Stimulated activated CD4-positive, alpha-beta T cell treated with anti-CD3 and anti-CD28 coated beads, Interleukin-4, amount 100 ng/mL, for 4 hours (primary cell): ENCODE measurements at places on chromosomes 13 and 19.

GRCh38 chr19:29524912-29525831 is 622 bp upstream of the VSTM2B start:
- DNase-seq: no peak

DNA sequence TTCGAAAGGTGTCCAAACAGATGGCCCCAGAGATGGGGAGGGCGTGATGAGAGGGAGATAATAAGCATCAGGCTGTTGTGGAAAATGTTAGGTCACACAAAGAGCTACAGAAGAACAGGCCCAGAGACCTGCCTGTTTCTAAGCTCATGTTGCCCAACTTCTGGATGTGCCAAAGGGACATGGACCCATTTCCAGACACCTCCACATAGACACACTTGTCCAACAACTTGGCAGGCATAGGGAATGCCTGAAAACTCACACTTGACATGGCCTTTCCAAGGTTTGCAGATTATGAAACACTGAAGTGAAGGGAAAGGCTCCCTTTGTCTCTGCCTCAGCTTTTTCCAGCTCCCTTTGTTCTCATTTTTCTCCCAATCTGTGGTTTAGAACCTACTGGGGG is 43.5 kb upstream of the CYP2B6 start:
- no peak for DNase-seq

DNA sequence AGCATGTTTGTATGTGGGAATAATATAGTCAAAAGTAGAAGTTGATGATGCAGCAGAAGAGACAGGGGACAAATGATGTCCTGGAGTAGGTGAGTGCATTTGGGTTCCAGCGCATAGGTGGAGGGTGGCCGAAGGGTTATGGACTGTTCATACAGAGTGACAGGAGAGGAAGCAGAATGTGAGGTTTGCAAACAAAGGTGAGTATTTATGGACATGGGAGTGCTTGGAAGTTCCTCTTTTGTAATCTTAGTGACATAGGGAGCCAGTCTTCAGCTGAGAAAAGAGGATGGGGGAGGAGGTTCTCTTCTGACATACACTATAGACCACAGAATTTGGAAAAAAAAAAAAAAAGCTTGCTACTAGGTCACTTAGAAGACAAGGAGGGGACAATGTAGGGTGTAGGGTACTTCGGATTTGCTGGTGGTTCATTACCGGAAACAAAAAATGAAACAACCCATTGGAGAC is 331.6 kb downstream of the DLEU7 start:
- DNase-seq: no peak

DNA sequence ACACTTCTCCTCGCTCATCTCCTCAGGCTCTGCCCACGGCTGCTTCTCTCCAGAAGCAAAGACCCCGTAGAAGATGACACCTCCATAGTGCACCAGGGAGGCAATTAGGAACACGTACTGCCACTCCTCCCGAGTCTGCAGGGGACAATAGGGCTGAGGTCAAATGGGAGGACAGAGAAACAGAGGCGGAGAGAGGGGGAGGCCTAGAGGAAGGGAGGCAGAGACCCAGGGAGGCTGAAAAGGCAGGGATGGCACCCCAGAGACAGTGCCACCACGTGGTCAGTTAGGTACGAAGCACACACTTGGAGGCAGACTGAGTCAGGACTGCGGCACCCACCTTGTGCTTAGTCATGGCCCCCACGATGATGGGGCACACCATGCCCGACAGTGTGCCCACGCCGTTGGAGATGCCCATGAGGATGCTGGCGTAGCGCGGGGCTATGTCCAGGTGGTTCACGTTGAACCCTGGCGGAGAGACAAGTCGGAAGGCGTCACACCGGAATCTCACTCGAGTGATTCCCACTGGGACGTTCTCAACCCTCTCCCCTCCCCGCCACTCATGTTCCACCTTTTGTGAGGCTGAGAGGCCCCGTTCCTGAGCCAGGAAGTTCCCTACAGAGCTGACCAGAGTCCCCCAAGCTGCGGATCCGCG is 5.6 kb downstream of the GFY start:
- no peak for DNase-seq

DNA sequence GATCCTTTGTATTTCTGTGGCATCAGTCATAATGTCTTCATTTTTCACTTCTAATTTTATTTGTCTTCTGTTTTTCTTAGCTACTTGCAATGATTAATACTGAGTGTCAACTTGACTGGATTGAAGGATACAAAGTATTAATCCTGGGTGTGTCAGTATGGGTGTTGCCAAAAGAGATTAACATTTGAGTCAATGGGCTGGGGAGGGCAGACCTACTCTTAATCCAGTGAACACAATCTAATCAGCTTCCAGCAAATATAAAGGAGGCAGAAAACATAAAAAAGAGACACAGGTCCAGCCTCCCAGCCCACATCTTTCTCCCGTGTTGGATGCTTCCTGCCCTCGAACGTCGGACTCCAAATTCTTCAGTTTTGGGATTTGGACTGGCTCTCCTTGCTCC is 640.9 kb upstream of the MIR17HG start:
- DNase-seq: no peak

GRCh38 chr13:109211616-109212015 is 574.8 kb downstream of the IRS2 start:
- DNase-seq: no peak

GRCh38 chr13:92429231-92429630 is 797.4 kb upstream of the GPC6 start:
- DNase-seq: no peak
